K562 (cell line): ENCODE measurements at places on chromosomes 7 and 10.

DNA sequence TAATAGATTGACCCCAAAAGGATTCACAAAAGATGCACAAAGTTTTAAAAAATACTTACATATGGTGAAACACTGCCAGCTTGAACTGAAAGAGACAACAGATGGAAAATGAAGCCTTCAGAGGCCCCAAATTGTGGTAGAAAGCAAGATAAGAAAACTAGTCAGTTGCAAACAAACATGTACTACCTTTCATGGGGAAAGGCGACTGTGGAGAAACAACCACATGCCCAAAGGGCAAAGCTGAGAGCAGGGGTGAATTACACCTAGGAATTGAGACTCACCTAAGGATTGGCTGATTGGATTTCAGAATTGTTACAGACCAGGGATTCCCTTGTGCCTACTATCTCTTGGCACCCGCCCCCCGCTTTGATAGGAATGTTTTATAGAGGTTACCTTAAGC is 13.1 kb downstream of the EPC1 start:
- DNase-seq: no peak

DNA sequence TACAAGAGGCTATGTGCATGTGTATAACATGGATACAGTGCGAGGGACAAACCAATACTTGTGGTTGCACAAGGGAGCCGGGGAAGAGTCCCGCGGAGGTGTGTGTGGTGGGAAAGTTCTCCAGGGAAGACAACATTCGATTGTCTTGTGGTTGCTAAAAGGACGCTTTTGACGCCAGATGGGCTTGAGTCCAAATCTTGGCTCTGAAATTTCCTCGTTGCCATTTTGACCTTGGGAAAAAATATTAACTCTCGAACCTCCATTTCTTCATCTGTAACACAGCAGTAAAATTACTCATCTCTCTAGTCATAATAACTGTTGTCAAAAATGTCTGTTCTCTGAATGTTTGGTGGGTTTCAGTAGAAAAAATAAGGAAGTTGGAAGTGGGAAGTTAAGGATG is 16.5 kb downstream of the PLXDC2 start:
- no peak for DNase-seq

- no peak for DNase-seq
Observed at GRCh38 chr7:21850531-21851285, 95.0 kb downstream of the CDCA7L start.

- no peak for DNase-seq
Observed at GRCh38 chr10:110436554-110437350, 61.0 kb upstream of the DUSP5 start.

GRCh38 chr7:99011341-99011705 is 132.6 kb downstream of the SMURF1 start:
- DNase-seq: no peak

DNA sequence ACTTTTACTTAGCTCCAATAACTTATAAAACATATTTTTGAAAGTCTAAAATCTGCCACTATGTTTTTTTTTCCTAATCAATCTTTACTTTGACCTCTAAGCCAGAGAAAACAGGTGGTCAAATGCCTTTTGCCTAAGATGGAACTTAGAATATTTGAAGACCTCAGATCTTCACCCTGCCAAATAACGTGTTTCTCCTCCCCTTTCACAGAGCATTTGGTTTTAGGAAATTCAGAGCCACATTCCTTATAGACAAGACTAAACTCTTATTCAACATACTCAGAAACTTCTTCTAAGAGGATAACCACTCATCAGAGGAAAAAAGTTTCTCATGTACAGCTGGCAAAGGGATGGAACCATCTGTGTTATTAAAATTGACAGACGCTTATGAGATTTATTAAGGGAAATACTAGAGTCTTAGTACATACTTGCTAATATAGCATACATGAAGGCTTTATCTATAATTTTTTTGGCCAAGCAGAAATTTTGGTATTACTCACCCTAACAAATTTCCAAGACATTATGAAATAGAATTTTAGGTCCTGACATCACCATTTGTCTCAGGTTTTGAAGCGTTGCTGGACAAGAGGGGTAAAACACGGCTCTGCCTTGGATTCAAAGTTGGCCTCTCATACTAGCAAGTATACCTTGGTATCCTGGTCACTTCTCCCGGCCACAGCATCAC is 2.6 kb upstream of the EGFR start:
- no peak for DNase-seq

GRCh38 chr10:117936141-117936540 is 110.6 kb downstream of the RAB11FIP2 start:
- DNase-seq: no peak

GRCh38 chr10:87545783-87546182 is 41.1 kb downstream of the MINPP1 start:
- no peak for DNase-seq

- DNase-seq: no peak
Observed at GRCh38 chr7:26156451-26157420, 4.7 kb downstream of the NFE2L3 start.

DNA sequence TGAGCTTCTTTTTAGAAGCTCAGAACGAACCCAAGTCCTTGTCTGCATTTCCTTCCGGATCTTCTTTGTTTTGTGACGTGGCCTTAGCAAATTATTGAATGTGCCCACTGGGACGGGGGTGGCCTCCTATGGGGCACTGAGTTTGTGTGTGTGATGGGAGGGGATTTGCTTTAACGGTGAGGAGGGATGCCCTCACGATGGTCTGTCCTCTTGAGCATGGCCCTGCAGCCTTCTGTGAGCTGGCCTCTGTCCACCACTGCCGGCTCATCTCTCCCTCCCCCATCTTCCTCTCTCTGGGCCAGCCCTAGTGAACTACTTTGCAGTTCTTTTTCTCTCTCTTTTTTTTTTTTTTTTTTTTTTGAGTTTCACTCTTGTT is 62.9 kb upstream of the MKRN1 start:
- no peak for DNase-seq

DNA sequence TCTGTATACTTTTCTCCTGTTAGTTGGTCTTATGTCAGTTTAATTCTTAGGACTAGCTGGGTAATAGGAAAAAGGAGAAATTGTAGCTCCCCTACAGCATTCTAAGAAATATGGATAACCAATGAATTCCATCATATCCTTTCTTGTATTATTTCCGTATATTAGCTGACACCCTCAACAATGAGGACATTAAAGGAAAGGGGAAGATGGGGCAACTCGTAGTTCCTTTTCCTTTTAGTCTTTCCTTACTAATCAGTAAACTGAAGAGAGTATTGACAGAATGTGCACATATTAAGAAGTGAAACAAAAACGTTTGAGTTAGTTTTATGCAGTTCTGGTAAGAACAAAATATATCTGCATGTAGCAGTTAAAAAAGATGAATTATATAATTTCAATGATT is 35.1 kb upstream of the C10orf67 start:
- DNase-seq: no peak

GRCh38 chr7:13198036-13198435 is 510.6 kb downstream of the ARL4A start:
- no peak for DNase-seq

- no peak for DNase-seq
Observed at GRCh38 chr10:11227103-11227502, 209.4 kb downstream of the CELF2 start.

DNA sequence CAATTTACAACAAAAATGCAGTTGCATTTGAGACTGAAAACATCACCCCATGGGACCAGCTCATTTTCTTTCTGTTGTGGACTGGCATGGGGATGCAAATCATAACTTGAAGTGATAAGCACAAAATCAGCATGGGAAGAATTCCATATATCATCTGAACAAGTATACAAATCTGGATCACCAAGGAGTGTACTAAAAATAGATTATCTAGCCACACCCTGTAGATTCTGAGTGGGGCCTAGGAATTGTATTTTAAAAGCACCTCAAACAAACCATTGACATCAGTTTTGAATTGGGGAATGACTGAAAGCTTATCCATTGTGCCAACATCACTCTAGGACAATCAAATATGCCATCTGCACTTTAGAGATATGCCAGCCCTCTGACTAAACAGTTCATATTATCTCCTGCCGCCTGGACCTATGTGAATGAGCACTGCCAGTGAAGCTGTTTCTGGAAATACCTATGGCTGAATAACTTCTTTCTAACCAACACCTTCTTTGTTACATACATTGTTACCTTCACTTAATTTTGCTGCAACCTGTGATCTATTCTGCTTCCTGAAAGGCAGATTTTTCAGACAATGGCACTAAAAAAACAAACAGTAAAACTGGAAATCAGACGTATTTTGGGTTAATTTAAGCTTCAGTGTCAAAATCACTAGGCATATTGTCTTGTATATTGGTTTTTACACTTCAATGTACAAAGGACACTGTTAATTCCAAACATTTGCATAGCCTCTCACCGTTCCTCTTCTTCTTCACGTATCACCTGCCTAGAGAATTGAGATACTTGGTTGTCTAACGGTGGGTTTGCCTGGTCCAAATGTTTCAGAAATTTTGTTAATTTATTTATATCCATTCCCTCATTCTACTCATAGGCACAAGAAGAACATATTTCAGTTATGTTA is 42.4 kb upstream of the HGF start:
- no peak for DNase-seq

- no peak for DNase-seq
Observed at GRCh38 chr7:7681191-7681935, 37.0 kb downstream of the RPA3 start.

DNA sequence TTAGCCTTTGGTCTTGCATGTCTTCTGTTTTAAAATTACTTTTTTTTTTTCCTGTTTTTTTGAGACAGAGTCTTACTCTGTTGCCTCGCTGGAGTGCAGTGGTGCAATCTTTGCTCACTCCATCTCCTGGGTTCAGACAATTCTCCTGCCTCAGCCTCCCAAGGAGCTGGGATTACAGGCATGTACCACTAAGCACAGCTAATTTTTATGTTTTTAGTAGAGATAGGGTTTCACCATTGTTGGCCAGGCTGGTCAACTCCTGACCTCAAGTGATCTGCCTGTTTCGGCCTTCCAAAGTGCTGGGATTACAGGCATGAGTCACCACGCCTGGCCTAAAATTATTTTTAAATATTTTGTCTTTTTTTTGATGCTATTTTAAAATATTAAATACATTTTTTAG is 38.5 kb downstream of the MLLT10 start:
- peak; percentile 30 for DNase-seq

- no peak for DNase-seq
Observed at GRCh38 chr7:70034999-70035398, 436.7 kb downstream of the AUTS2 start.

DNA sequence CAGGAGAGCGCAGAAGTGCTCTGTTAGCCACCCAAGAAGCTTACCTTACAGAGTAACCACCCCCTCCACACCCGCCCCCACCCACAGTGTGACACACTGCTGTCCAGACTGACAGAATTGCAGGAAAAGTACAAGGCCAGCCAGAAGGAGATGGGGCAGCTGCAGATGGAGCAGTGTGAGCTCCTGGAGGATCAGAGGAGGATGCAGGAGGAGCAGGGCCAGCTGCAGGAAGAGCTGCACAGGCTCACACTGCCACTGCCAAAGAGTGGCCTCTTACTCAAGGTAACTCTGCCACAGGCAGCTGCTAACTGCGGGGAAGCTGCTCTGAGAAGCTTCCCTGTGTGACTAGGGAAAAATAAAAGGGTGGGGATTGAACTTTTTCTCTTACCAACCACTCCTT is 17.6 kb downstream of the CCDC136 start:
- peak; percentile 54 for DNase-seq

- DNase-seq: no peak
Observed at GRCh38 chr10:43082087-43082486, 5.2 kb downstream of the RET start.

DNA sequence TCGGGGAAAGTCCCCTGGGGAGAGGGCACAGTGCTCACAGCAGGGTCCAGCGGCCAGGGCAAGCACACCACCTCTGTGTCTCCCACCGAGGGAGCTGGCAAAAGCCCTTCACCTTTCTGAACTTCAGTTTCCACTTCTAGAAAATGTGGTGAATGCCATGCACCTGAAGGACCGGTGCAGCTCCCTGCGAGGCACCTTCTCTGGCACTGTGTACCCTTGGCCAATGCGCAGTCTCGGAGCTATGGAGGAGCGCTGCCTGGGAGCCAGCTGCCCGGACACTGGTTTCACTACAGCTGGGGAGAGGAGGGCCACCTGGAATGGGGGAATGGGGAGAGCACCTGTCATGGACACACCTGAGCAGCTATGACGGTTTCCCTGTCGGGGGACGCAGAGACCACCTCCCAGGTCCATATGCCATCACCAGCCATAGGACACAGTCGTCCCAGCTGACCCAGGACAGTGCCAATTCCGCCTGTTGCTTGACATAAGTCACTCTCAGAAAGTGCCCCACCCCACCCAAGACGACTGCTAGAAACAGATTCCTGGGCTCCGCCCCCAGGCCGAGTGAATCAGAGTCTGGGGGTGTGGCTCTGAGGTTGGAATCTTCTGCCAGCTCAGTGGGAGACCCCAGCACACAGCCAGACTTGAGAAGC is 16.8 kb downstream of the RASGEF1A start:
- no peak for DNase-seq

DNA sequence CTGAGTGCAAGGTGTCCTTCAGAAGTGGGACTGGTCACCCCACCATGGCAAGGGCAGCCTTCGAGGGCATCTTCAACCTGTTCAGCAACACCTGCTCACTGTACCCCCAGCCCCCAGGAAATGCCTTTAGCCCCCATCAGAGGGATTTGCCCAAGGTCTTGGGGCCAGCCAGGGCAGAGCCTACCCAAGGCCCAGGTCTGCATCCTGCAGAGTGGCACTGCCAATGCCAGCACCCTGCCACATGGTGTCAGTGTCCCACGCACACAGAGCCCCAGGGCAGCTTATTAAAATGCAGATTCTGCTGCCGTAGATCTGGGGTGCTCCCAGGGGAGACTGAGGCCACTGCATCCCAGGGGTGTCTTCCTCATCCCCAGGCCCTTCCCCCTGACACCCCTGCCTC is 106.2 kb upstream of the KCTD7 start:
- no peak for DNase-seq

- DNase-seq: no peak
Observed at GRCh38 chr10:560314-560992, 129.0 kb downstream of the DIP2C start.

DNA sequence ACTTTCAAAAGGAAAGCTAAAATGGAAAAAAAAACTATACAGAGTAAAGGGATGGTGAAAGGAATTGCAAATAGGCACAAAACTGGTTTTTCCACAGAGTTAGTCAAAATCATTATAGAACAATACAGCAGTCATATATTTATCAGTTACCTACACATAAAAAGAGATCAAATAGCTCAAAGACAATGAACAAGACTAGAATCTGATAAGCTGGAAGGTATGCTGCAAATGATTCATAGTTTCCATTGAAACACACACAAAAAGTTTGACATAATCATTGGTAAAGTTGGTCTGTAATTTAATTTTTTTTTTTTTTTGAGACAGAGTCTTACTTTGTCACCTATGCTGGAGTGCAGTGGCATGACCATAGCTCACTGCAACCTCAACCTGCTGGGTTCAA is 92.4 kb upstream of the SGCE start:
- DNase-seq: no peak

- DNase-seq: no peak
Observed at GRCh38 chr7:29127527-29127926, 18.8 kb downstream of the CPVL start.
